ENCODE measurements at places on chromosomes 12 and 14.

GRCh38 chr12:50574601-50575348 is 70.0 kb downstream of the DIP2B start:
- DNase-seq, result no peak

DNA sequence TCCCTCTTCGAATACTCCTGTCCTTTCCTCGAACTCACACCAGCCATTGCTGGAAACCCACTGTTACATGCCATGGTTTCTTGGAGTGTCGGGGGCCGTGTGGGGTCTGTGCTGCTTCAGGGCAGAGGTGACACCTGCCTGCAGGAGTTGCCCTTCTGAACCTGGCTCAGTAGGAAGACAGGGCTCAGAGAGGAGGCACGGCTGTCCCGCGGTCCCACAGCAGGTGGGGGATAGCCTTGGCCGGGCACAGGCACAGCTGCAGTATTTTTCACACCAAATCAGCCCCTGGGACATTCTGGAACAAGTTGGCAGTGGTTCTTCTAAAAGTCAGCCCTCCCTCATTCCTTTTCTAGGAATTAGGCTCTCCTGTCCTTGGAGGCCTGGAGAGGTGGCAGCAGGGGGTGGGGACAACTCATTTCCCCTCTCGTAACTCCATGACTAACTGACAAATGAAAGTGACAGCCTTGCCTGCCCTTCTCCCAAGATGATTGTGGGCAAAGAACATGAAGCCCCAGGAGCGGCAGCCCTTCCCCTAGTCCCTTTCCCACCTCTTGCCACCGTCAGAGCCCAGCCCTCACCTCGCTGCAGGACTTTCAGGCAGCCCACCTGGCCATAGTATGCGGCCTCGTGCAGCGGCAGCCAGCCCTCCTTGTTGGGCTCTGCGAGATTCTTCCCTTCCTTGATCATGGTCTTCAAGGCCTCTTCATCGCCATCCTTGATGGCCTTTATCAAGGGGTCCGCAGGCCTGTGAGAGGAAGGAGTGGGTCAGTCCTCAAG is 22.4 kb downstream of the ASB2 start:
- DNase-seq, result no peak

GRCh38 chr14:103549361-103550311 is 12.8 kb downstream of the BAG5 start:
- DNase-seq, result no peak

GRCh38 chr14:94650806-94651805 is 38.9 kb downstream of the SERPINA3 start:
- no peak for DNase-seq

GRCh38 chr14:87449016-87449415 is 544.0 kb downstream of the GALC start:
- peak; percentile 59 for DNase-seq

DNA sequence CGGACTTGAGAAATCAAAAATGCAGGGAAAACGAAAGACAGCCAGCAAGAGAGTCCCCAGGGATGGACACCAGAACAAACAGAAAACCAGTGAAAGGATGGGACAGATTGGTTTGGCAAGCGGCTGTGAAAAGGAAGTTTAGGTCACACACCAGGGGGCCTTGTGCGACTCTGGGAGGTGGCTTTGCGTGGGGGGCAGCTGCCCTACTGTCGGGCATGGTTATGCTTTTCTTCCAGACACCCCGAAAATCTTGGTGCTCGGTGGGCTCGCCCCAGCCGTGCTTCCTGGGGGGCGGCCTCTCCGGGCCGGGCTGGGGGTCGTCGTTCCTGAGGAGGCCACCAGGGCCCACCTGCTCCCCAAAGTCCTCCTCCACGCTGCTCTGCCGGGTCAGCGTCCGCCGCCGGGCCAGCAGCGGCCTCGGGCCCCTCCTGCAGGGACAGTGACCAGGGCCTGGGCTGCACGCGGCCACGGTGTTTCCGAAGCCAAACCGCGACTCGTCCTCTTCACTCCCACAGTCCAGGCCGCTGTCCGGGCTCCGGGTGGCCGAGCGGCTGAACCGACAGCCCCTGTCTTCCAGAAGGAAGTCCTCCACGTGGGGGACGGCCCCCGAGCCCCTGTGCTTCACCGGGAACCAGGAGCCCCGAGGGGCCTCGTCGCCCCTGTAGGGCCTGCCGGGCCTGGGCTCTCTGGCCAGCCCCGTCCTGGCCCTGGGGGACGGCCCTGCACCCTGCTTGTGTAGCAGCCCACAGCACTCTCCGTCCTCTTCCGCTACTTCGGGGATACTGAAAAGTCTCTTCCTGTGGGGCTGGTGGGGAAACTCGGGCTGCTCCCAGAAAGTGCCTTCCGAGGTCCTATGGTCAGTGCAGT is 86.5 kb downstream of the PIWIL1 start:
- no peak for DNase-seq
